Stimulated activated CD4-positive, alpha-beta T cell treated with anti-CD3 and anti-CD28 coated beads, TNF-alpha, amount 100 ng/mL, for 24 hours (primary cell): ENCODE measurements at places on chromosomes 4 and X.

DNA sequence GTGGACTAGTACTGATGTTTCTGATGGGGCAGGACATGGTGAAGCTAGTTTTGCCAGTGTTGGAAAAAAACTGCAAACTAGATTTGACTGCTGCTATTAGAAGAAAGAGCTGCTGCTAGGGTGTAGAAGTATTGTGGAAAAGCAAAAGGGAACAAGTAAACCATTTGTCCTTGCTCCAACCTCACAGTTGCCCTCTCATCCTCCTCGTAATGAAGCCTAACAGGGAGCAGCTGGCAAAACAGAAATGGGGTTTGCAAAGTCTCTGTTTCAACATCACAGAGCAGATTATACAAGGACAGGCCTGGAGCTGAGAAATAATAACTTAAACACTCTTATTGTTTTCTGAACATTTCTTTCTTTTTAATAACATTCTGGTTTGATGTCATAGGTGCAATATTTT, 346.2 kb downstream of the MAGEB5 start:
- DNase-seq: no peak

- no peak for DNase-seq
Measured at GRCh38 chr4:156778093-156778492, 193.5 kb downstream of the PDGFC start.

GRCh38 chrX:26914232-26914631, 548.9 kb downstream of the PPP4R3C start:
- no peak for DNase-seq

DNA sequence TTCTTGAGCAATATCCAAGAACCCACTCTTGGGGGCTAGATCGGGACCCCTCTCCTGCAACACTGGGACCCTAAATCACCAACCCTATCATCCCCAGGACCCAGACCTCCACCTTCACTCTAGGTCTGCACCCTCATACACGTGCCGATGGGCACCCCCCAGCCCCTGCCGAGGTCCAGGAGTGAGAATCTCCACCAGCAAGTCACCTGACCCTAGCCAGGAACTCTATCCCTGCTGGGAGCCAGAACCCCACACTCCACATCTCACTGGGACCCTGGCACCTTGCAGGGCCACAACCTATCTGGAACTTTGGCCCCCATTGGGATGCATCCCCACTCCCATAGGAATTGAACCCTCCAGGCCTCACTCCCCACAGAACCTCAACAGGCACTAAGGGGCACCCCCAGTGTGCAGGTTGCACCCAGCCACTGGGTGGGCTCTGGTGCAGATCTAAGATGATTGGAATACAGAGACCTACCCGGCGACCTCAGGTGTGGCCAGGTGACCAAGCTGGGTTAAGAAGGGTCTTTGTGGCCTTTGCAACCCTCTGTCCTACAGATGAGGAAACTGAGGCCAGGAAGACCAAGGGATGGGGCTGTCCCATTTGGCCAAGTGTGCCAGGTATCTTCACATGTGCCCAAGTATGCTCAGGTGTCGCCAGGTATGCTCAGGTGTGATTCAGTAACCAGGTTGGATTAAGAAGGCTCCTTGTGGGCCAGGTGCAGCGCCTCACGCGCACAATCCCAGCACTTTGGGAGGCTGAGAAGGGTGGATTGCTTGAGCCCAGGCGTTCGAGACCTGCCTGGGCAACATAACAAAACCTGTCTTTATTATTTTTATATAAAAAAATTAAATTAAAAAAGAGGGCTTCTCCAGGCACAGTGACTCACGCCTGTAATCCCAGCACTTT, 3.1 kb upstream of the DHRSX start:
- no peak for DNase-seq

DNA sequence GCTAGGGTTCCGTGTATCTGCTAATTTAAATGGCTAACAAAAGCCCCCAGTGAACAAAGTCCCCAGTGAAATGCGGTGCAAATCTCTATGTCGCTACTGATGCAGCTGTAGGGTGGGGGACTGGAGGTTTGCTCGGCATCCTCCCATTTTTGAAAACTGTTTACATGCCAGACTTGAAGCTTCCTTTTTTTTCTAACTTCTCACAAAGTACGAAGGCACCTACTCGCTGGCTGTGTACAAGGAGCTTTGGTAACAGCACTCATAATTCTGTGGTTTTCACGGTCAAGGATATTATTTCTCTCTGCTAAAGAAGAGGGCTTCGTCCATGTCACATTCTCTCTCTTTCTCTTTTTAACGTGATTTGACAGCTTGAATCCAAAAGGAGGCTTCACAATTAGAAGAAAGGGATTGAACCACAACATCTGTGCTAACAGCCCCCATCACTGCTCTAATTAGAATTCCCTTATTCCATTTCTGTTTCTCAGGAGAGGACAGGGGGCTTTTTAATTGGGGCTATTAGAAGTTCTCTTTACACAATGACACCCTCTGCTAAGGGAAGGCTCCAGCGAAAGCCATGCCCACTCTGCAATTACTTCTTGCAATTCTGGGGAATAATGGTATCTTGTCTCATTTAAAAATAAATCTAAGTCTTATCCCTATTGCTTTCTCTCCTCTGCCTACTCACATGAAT, 46.7 kb downstream of the TMEM156 start:
- no peak for DNase-seq

DNA sequence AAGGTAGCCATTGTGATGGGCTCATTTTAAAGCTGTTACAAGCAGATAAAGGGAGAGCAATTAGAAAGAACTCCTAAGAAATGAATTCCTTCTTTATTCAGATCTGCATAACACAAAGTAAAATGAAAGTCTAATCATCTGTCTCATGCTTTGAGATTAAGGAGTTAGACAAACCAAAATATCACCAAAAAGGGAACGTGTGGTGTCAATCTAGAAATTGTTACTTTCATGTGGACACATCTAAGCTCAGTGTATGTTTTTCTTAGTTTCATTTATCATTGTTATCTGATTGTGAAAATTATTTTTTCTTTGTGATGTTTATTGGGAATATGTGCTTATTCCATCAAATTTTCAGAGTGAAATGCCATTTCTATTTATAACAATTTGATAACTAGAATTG, 80.3 kb downstream of the BANK1 start:
- DNase-seq: no peak

GRCh38 chrX:104047171-104047570, 7.4 kb downstream of the H2BW2 start:
- DNase-seq: no peak
